Calu3 (cell line): ENCODE measurements at places on chromosomes 5 and 9. TPM values are rescaled to one million over a fixed set of nuclear protein-coding genes. Genes with fewer than 3 reads are reported as not detected.
A peak's percentile ranks its signal among the peaks of the same experiment; 100 is the strongest.

Gene TAL2
- total RNA-seq, result not detected in 2 replicates

Gene PCDHB15
- 1.1 and 1.4 TPM in 2 replicates for total RNA-seq

Gene AGPAT2
- 40.4 and 45.4 TPM in 2 replicates for total RNA-seq

Gene FRMPD1
- not detected in 2 replicates for total RNA-seq

Gene DNAH5
- 4.2 and 5.8 TPM in 2 replicates for total RNA-seq

Gene UHRF2
- 38.4 and 38.8 TPM in 2 replicates for total RNA-seq

Gene ANKRD55
- total RNA-seq, result not detected in 2 replicates

Gene IL11RA
- total RNA-seq, result 6.8 and 8.7 TPM in 2 replicates

Gene TAF11L5
- total RNA-seq, result not detected in 2 replicates

Gene PRRX2
- total RNA-seq, result not detected in 2 replicates

Gene FOXD4L4
- 1.5 and 1.8 TPM in 2 replicates for total RNA-seq

Gene PLAC8L1
- total RNA-seq, result 1.4 and 3.8 TPM in 2 replicates

Gene BICD2
- total RNA-seq, result 18.7 and 21.9 TPM in 2 replicates

Gene IRX1
- not detected in 2 replicates for total RNA-seq

Gene MYO10
- 69.6 and 101 TPM in 2 replicates for total RNA-seq

Gene SCAI
- 6.4 and 7.0 TPM in 2 replicates for total RNA-seq

Gene ADRA1B
- 3.7 and 10.9 TPM in 2 replicates for total RNA-seq

Gene FOXD4L5
- 0.59 and 0.68 TPM in 2 replicates for total RNA-seq

Gene MCCC2
- 98.7 and 115 TPM in 2 replicates for total RNA-seq

DNA sequence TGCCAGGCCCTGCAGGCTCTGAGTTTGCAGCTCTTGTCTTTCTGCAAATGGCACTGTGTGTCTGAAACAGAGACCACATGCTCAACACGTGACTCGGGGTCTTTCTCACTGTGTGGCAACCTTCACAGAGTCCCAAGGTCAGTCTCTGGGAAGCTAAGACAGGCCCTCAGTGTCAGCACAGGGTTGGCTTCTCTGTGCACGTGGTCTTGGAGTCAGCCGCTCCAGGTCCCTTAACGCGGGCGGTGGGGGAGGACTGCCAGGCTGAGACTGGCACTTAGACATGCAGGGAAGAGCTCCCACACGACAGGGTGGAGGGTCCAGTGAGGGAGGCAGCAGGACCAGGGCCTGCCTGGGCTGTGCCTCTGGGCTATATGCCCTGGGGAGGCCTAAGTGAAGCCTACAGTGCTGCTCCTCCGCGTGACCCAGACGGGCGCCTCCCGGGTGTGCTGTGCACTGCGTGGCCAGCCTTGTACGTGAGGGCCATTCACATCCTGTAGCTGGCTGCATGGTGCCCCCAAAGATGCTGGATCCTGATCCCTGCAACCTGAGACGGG is 76.8 kb downstream of the ADAMTS2 start:
- no peak overlapping the region for H3K27ac ChIP-seq
- no peak overlapping the region for H3K4me3 ChIP-seq
- peaks cover 10% of the 10 kb centered on the region for H3K27me3 ChIP-seq
- no peak for DNase-seq
- no peaks in the 10 kb centered on the region for H3K36me3 ChIP-seq

- H3K36me3 ChIP-seq, result no peaks in the 10 kb centered on the region
- no peak overlapping the region for H3K4me3 ChIP-seq
- no peaks in the 10 kb centered on the region for H3K4me1 ChIP-seq
- DNase-seq, result no peak
These were observed 228.8 kb downstream of the CD180 start for GRCh38 chr5:66967826-66968262.

DNA sequence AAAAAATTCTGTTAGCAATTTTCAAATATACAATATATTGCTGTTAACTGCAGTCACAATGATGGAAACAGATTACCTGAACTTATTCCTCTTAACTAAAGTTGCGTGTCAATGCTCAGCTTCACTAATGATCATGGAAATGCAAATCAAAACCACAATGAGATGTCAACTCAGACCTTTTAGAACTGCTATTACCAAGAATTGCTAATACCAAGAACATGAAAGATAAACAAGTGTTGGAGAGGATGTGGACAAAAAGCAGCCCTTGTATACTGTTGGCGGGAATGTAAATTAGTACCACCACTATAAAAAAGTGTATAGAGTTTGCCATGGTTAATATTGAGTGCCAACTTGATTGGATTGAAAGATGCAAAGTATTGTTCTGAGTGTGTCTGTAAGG is 1409.7 kb upstream of the CDH18 start:
- no peak for DNase-seq
- no peaks in the 10 kb centered on the region for H3K4me1 ChIP-seq
- H3K27ac ChIP-seq, result no peak overlapping the region
- no peak overlapping the region for H3K4me3 ChIP-seq

DNA sequence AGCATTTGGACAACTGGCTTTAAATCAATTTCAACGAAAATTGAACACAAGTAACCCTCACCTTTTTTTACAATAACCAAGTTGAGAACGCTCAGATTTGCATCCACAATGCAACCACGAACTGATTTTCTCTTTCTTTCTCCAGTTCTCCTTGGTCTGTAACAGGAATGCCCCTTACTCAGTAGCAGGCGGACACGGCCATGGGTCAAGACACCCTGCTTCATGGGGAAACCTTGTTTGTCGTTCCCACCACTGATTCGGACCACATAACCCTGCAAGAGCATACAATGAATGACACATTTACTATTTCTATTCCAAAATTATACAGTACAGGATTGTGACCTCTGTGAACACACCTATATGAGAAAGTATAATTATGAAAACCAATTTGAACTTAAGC is 1.4 kb downstream of the RPS6 start:
- H3K36me3 ChIP-seq, result peaks cover 76% of the 10 kb centered on the region
- peak overlapping the region; percentile 95 for H3K4me3 ChIP-seq
- H3K4me1 ChIP-seq, result peaks cover 25% of the 10 kb centered on the region
- peak overlapping the region; percentile 99 for H3K27ac ChIP-seq
- H3K27me3 ChIP-seq, result no peaks in the 10 kb centered on the region
- no peak for DNase-seq

- no peaks in the 10 kb centered on the region for H3K27me3 ChIP-seq
- no peak for DNase-seq
- no peak overlapping the region for H3K4me3 ChIP-seq
- peaks cover 12% of the 10 kb centered on the region for H3K36me3 ChIP-seq
- peak overlapping the region; percentile 58 for H3K27ac ChIP-seq
These were observed 22.5 kb downstream of the NEK6 start for GRCh38 chr9:124280176-124280691.

GRCh38 chr9:2741441-2742158 is 24.3 kb downstream of the KCNV2 start:
- no peak overlapping the region for H3K27ac ChIP-seq
- H3K36me3 ChIP-seq, result peaks cover 3% of the 10 kb centered on the region
- no peaks in the 10 kb centered on the region for H3K27me3 ChIP-seq
- no peak for DNase-seq
- H3K4me1 ChIP-seq, result no peaks in the 10 kb centered on the region
- no peak overlapping the region for H3K4me3 ChIP-seq

DNA sequence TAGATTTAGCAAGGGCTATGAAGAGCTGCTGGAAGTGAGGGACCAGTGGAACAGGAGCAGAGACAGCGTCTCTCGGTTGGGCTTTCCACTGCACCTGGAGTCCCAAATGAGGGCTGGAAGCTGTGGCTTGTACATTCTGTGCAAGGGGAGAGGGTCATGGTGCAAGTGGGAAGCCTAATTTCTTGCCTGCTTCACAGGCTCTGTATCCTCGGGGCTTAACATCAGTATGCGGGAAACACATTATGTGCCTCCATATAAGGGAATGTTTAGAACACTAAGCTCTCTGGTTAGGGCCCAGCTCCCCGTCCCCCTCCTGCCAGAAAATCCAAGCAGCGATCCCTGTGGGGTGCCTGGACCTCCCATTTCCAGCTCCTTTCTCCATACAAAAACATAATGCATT is 89.0 kb upstream of the NIPAL4 start:
- H3K27me3 ChIP-seq, result no peaks in the 10 kb centered on the region
- no peaks in the 10 kb centered on the region for H3K4me1 ChIP-seq
- DNase-seq, result no peak
- H3K4me3 ChIP-seq, result no peak overlapping the region
- no peaks in the 10 kb centered on the region for H3K36me3 ChIP-seq

GRCh38 chr5:120765189-120765588 is 301.1 kb downstream of the PRR16 start:
- no peak overlapping the region for H3K4me3 ChIP-seq

DNA sequence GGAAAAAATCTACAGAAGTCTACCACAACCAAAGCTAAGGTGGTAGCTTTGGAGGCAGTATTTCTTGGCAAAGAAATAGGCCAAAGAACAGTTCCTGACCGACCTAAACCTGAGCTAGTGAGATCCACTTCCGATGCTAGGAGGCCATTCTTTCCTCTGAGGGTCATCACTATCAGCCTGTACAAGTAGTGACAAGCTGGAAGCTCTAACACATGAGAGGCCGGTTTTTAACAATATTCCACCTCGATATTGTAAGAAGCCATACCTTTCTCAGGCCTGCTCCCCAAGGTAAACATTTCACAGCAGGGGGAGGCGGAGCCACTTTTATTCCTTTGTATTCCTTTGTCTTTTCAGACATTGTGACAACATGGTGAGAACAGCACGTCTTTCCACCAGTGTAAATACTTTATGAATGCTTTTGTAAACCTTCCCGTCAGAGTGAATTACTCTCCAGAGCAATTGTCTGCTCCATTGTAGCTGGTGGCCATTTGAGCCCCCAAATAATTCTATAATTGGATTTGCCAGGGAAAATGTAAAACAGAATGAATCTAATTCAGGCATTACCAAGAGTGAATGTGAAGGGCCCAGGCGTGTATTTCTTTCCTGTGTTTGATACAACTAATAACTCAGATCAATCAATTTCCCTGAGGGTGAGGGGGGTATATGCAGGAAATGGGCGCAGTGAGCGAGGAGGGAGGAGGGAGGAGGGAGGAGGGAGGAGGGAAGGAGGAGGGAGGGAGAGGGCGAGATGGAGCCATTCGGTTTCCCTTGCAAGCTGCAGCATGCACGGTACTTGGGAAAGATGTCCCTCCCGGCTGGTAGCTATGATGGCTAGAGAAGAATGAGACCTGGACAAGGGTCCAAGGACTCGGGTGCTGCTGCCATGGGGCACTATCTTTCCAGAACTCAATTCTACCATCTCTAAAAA is 166.6 kb downstream of the CDK5RAP2 start:
- DNase-seq, result no peak
- no peak overlapping the region for H3K4me3 ChIP-seq
- H3K36me3 ChIP-seq, result peaks cover 10% of the 10 kb centered on the region
- H3K4me1 ChIP-seq, result no peaks in the 10 kb centered on the region
- H3K27me3 ChIP-seq, result no peaks in the 10 kb centered on the region
- no peak overlapping the region for H3K27ac ChIP-seq

DNA sequence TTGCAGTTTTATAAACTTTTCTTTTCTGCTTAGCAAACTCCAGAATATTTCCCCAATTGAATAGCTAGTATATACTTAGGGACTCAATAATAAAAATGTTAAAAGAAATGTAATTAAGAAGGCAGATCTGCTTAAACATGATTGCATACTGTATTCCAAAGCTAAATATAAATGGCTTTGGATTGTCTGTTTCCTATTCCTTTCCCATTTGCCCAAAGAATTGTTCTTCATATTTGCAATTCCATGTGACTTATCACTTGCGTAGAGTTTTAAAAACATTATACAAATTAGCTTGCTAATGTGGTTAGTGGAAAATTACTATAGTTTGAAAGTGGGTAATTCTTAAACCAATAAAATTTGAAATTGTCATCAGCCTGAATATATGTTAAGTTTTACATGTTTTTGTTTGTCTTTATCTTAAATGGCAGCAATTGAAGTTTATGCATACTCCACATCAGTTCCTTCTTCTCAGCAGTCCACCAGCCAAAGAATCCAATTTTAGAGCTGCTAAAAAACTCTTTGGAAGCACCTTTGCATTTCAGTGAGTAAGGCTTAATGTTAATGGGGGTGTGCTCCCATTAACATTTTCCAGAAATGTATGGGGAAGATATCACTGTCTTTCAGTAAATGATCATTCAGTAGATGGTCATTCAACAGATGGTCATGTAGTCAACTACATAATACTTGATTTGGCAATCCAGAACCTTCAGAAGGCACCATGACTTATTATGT is 161.2 kb downstream of the PARP8 start:
- no peaks in the 10 kb centered on the region for H3K4me1 ChIP-seq
- no peaks in the 10 kb centered on the region for H3K36me3 ChIP-seq
- H3K27me3 ChIP-seq, result no peaks in the 10 kb centered on the region
- H3K4me3 ChIP-seq, result no peak overlapping the region
- H3K27ac ChIP-seq, result no peak overlapping the region

DNA sequence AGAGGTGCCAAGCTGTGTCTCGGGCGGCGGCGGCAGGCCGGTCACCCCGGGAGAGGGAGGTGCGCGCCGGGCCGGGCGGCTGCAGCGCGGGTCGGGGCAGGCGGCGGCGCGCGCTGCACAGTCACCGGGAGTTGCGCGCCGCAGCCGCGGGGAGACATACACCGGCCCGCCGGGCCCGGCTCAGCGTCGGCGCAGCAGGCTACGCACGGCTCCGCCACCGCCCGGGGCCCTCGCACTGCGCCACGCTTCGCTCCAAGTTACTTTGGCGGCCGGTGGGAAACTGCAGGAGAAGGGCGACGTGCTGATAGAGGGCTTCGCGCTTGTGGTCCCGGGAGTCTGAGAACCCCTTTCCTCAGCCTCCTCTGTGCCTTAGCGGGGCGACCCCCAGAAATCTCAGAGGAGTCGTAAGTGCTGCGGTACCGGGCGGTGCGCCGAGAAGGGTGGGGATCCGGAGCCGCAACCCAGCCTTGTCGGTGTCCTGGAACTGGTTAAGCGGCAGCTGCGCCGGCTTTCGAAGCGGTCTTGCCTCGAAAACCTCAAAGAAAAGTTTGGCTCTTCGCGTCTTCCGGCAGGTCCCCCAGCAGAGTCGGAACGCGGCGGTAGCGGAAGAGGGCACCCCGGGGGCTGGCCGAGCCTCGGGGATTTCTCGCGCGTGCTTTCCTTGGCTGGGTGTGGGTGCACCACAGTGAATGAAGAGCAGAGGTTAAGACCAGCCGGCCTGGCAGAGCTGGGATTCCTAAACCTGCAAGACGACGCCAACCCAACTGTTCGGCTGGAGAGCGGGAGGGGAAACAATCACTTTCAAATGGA is at the start of gene EFNA5:
Gene EFNA5, minus strand, starts transcription at position 6 of the 810 bp plus-strand sequence.
- peaks cover 77% of the 10 kb centered on the region for H3K36me3 ChIP-seq
- H3K4me3 ChIP-seq, result peak within 1 kb of the TSS; percentile 94
- peaks cover 18% of the 10 kb centered on the region for H3K4me1 ChIP-seq
- peak within 1 kb of the TSS; percentile 89 for H3K27ac ChIP-seq
- DNase-seq, result peak; percentile 36

- no peak overlapping the region for H3K27ac ChIP-seq
- no peaks in the 10 kb centered on the region for H3K36me3 ChIP-seq
- DNase-seq, result no peak
- H3K4me1 ChIP-seq, result no peaks in the 10 kb centered on the region
- H3K27me3 ChIP-seq, result no peaks in the 10 kb centered on the region
These were observed 6.9 kb downstream of the C7 start for GRCh38 chr5:40916226-40916625.

- H3K4me3 ChIP-seq, result no peak overlapping the region
- no peaks in the 10 kb centered on the region for H3K36me3 ChIP-seq
- no peak overlapping the region for H3K27ac ChIP-seq
- no peaks in the 10 kb centered on the region for H3K4me1 ChIP-seq
These were observed 15.2 kb downstream of the ENHO start for GRCh38 chr9:34507556-34507955.
